ENCODE measurements at places on chromosomes 1 and 21.

DNA sequence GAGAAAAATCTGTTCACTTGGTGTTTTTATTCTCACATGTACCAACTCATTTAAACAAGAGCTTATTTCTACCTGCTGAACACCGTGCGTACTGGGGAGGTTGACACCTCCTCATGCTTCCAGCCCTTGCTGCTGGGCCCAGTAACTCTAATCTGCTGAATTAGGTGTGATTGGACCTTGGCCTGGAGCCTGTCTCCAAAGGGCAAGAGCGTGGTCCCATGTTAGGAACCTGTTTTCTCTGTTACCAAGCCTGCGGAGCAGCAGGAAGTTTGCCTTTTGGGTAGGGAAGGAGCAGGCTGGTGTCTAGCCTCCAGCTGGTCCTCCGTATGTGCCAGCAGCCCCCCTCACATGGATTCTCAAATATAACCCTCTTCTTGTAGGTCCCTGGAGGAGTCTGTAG, 10.9 kb upstream of the SLC27A3 start:
- DNase-seq = no peak

- no peak for DNase-seq
These were observed 50.1 kb downstream of the VPS13D start for GRCh38 chr1:12279728-12280464.

DNA sequence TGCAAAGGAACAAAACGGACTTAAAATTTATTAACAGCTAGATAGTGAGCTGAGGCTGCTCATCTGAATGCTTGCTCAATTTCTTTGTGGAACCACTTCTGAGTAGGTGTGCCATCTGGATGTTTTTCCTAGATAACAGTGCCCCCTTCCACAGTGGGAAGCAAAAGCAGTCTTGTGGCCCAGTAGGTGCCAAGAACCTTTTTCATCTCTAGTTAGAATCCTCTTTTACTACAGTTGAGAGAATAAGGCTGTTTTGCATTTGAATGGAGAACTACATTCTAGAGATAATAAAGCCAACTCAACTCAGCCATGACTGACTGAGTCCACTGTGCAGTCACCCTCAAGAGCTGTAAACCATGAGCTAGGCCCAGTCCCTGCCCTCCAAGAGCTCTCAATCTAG, 13.3 kb downstream of the F3 start:
- no peak for DNase-seq

DNA sequence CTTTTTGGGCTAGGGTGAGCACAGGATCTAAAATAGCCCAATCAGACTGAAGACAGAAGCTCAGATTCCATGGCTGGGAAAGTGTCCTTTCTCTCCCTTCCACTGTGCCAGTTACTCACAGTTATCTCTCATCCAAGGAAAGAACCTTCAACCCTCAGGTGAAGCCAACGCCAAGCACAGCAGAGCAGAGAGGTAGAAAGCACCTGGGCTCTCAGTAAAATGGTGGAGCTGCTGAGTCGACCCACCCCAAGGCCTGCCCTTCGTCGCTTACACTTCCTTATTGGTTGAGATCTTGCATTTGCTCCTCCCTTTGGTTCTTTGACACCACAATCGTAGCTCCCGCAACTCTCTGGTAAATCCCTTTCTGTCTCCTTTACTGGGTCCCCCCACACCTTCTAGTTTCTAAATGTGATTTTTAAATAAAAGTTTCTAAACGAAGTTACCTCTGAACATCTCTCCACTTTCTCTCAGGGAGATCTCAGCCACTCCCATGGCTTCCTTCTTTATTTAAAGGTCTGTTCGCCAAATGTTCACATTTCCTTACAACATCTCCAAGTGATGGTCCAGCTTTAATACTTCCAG, 27.5 kb upstream of the SLC30A1 start:
- no peak for DNase-seq

- DNase-seq = no peak
These were observed 70.6 kb downstream of the LMO4 start for GRCh38 chr1:87399264-87399663.

- DNase-seq = no peak
These were observed 59.8 kb upstream of the GNG12 start for GRCh38 chr1:67893126-67893495.

GRCh38 chr21:27817074-27817473, 850.2 kb upstream of the ADAMTS5 start:
- no peak for DNase-seq

GRCh38 chr1:39407896-39408640, 83.4 kb upstream of the BMP8A start:
- no peak for DNase-seq

DNA sequence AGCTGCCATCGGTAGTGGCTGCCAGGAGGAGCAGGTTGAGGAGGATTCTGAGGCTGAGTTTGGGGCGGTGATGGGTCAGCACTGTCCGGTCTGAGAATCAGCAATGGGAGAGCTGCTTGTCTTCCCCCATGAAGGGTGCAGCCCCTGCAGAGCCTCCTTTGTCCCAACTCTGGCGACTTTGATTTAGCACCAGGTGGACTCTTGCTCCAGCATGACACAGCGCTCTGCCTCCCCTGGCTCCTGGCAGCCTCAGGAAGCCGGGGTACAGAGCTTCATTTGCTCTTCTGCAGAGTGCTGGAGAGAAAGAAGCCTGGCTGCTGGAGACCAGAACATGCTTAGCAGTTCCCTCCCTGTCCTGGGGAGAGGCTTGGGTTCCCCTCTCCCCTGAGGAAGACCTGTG, 13.3 kb downstream of the ZDHHC18 start:
- no peak for DNase-seq

GRCh38 chr21:24671901-24672300, 935.4 kb downstream of the MRPL39 start:
- no peak for DNase-seq

- DNase-seq = peak; percentile 32
These were observed 24.0 kb upstream of the DENND1B start for GRCh38 chr1:197799271-197799670.

- DNase-seq = no peak
These were observed 118.4 kb upstream of the CHRM3 start for GRCh38 chr1:239268007-239268406.

DNA sequence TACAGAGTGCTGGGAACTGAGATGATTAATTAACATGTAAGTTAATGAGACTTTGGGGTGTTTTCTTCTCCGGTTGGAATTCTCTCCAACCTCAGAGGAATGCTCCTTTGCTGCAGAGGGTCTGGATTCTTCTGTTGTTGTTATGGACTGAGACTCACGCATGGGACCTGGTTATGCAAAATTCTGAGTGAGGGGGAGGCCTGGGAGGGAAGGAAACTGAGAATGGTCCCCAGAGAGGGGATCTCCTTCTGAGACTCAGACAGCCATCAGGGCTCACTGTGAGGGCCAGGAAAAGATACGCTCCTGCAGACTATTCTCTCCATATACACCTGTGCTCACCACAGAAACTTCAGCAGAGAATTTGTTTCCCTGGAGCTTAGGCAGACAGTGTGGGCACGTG, 56.3 kb downstream of the HTR6 start:
- DNase-seq = no peak

- DNase-seq = no peak
These were observed 6.1 kb downstream of the MTOR start for GRCh38 chr1:11256299-11256698.

DNA sequence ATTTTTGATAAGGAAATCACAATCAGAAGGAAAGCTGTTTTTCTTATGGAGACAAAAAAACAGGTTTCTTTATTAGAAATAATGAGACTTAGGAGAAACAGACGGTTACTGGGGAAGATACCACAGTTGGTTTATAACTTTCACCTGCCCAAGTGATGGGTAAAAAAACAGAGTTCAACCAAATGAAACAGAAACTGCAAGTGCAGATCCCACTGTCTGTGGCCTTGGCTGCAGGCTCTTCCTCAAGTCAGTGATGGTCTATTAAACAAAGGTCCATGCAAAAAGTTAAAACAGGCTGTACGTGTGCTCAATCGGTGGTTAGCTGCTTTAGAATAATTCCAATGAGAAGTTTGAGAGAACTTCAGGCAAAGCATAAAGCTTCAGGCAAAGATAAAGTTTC, 112.1 kb upstream of the NEGR1 start:
- no peak for DNase-seq

DNA sequence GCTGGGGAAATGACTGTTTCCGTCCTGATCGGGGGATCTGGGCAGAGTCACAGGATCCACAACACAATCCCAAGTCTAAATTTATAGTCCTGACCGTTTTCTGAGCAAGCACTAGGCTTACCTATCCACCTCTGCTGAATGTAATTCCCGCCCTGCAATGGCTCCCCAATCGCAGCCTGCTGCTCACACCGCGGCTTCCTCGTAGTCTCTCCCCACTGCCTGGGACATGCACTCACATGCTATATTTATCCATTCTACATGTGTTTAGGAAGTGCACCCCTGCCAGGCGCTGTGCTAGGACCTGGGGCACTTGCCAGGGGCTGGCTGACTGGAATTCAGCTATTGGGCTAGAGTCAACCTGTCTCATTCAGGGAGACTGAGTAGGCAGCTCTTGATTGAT, 246.6 kb upstream of the CSF3R start:
- no peak for DNase-seq

- no peak for DNase-seq
These were observed 26.6 kb upstream of the FCRL4 start for GRCh38 chr1:157624471-157624870.

DNA sequence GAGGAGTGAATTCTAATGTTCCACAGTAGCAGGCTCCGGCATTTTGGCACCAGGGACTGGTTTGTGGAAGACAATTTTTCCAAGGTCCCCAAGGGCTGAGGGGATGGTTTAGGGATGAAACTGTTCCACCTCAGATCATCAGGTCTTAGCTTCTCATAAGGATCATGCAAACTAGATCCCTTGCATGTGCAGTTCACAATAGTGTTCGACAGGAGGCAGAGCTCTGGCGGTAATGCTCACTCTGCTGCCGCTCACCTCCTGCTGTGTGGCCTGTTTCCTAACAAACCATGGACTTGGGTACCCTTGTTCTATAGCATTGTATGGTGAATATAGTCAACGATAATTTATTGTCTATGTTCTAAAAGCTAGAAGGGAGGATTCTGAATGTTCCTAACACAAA, 16.6 kb downstream of the CRNN start:
- no peak for DNase-seq

DNA sequence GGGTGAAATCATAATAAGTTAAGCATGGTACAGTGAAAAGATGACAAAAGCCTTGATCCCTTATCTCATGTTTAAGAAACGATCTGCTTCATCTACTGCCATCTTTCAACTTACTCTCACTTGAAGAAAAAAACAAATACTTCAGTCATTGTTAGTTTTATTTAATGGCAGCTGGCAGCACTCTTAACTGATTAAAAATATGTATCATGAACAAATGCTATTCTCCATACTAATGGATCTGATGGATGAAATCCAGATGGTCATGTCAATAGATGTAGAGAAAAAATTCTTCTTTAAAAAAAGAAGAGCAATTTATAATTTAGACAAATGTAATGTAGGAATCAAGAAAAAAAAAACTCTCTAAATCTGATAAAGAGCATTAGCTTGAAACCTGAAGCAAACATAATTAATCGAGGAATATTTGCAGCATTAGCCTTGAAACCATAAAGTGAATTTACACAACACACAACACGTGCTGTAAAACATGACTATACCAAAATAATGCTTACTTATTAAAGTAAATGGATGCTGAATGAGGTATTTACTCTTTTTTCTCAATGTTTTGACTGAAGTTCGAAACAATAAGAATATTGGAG, 579.0 kb upstream of the ADAMTS5 start:
- no peak for DNase-seq

- DNase-seq = no peak
These were observed 360.2 kb downstream of the DISC1 start for GRCh38 chr1:231986631-231987336.

- DNase-seq = no peak
These were observed 1568.3 kb downstream of the AMY1C start for GRCh38 chr1:105317976-105318375.

DNA sequence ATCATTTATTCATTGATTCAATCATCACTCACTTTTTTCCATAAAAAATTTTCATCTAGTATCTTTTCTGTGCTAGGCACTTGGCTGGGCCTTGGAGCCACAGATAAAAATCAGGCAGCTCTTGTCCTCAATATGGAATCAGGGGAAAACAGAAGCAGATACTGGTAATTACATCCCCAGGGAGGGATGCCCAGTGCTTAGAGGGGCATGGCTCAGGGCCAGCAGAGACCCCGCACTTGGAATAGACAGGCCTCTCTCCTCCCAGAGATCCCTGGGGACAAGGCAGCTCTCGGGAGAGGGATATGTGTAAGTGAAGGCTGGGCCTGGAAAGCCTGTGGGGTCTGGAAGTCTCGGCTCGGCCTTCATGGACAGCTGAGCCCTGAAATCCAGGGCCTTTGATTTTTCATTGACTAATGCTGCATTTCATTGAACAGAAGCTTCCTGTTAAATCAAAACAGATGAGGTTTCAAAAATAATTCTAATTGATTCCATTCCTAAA, 180.4 kb downstream of the FOXD2 start:
- DNase-seq = no peak

- DNase-seq = no peak
These were observed 229.3 kb upstream of the PKN2 start for GRCh38 chr1:88454781-88455180.

DNA sequence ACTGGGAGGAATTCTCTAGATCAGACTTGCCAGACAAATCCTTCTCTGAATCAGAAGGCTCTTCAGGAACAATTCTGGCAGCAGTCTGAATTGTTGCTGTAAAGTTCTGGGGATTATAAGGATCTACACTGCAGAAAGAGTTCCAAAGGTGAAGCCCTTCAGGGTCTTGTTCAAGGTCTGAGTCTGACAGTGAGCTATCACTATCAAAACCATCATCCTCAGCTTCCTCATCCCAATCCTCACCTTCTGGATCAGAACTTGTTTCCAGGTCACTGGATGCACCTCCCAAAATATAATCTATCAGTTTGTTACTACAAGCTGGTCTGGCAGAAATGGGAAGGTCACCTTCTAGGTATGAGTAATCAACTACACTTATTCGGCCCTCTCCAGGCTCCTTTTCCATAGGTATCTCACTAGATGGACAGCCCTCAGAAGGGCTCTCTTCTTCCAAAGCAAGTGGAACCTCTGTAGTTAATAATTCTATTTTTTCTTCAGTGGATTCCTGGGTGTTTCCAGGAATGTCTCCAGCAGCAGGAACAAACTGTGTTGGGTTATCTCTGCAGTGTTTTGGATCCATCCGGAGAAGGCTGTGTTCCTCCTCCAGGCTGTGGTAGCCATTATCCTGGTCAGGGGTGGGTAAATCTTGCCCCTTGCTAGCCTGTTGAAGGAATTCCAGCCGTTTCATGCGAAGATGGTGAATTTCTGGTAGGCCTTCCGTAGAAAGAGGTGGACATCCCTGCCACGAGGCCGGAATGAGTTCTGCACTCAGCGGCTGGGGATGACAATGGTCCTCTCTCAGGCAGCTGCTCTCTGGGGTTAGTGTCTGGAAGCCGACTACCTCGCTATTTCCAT, 1.6 kb downstream of the PPP1R15B start:
- no peak for DNase-seq

DNA sequence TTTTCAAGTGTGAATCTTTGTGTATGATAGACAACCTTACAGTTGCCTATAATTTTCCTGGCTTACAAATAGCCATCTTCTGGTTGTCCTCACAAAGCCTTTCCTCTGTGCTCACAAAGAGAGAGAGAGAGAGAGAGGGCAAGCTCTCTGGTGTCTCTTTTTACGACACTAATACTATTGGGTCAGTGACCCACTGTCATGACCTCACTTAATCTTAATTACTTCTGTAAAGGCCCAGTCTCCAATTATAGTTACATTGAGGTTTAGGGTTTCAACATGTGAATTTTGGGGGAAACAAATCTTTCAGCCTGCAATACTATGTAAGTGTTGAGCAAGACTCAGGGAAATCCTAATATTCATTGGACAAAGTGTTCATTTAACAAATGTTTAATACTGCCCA, 167.4 kb upstream of the COL11A1 start:
- DNase-seq = no peak

GRCh38 chr21:28444557-28444956, 548.1 kb downstream of the LTN1 start:
- DNase-seq = no peak

- DNase-seq = no peak
These were observed 16.4 kb downstream of the PKN2 start for GRCh38 chr1:88700425-88701013.

Data from amniotic stem cell (primary cell).